ENCODE measurements at places on chromosomes 7 and 10.

- DNase-seq: no peak
Observed at GRCh38 chr10:17751781-17752445, at the start of gene TMEM236. TMEM236 (plus strand) TSS chr10:17752201; CDS start chr10:17752296, 95 bp downstream.

- DNase-seq: no peak
Observed at GRCh38 chr7:77674878-77675277, 21.4 kb upstream of the RSBN1L start.

DNA sequence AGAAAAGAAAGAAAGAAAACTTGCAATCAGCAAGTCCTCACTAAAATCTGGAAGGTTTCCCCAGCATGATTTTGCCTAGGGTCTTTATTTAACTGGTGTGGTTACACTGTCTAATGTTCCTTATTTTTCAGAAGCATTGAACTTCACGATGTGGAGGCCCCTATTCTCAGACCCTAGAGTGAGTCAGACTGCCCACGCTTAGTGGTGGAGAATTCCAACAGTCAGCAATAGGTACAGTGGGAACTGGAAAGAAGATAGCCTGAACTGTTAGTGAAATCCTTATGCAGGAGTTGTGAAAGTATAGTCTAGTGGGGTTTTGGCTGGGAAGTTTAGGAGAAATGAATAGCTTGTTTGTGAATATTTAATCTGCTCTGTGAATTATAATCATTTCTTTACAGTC is 115.0 kb downstream of the FZD1 start:
- DNase-seq: no peak

GRCh38 chr7:75613351-75613750 is 121.2 kb downstream of the SPDYE5 start:
- no peak for DNase-seq

- no peak for DNase-seq
Observed at GRCh38 chr10:128976856-128977255, 490.2 kb upstream of the MGMT start.

GRCh38 chr10:71457908-71458307 is 61.2 kb downstream of the CDH23 start:
- DNase-seq: no peak

DNA sequence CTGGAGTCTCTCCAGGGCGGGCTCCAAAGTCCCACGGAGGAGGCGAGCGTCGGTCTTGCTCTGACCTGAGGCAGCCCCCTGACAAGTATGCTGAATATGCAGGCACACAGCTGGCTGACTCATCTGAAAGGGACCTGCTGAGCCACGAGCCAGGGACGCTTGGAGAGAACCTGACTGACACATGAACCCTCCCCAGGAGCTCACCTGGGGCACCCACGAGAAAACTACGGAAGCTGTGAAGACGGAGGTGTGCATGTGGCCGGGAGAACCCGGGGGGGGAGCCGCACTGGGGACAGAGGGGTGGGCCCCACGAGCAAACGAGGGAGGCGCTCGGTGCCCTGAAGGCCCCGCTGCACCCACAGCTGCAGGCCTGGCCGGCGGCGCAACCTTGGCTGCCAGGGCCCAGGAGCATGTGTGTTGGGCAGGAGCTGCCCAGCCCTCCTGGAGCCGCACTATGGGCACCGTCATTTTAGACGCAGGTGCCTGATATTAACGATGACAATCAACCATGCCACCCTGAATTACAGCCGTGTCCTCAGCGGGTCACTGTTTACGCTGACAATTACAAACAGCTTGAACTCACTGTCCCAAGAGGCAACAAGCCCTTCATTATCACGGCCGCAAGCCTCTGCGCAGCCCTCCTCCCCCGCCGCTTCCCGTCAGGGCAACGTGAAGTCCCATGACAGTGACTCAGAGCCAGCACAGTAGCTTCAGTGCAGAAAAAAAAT is 64.7 kb downstream of the DIP2C start:
- no peak for DNase-seq

- no peak for DNase-seq
Observed at GRCh38 chr10:130635528-130635927, 499.3 kb downstream of the GLRX3 start.

DNA sequence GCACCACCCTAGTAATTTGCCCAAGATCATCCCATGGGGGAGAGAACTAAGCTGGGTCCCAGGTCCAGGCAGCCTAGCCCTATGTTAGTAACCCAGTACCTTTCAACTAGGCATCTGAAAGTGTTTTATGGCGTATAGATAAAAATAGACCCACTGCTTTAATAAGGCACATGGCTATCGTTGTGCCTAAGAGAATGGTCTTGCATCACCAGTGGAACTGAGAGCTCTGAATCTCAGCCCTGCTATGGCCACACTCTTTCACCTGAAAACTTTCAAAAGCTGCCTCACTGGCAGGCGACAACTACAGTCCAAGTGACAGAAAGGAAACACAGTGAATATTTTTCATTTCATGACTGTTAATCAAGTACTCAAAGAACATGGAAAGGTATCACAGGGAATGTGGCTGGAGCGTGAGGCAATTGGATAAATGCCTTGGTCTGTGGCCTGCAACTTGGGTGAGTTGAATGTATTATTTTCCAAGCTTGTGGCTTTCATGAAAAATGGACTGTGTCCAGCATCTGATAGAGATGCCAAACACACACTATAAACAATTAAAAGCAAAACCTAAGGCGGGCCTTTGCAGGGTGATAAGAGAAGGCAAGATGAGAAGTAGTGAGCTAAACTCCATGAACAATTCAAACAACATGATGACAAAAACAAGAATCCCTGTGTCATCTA is 18.0 kb upstream of the SFMBT2 start:
- no peak for DNase-seq
